ENCODE measurements at places on chromosomes 16 and 17.

DNA sequence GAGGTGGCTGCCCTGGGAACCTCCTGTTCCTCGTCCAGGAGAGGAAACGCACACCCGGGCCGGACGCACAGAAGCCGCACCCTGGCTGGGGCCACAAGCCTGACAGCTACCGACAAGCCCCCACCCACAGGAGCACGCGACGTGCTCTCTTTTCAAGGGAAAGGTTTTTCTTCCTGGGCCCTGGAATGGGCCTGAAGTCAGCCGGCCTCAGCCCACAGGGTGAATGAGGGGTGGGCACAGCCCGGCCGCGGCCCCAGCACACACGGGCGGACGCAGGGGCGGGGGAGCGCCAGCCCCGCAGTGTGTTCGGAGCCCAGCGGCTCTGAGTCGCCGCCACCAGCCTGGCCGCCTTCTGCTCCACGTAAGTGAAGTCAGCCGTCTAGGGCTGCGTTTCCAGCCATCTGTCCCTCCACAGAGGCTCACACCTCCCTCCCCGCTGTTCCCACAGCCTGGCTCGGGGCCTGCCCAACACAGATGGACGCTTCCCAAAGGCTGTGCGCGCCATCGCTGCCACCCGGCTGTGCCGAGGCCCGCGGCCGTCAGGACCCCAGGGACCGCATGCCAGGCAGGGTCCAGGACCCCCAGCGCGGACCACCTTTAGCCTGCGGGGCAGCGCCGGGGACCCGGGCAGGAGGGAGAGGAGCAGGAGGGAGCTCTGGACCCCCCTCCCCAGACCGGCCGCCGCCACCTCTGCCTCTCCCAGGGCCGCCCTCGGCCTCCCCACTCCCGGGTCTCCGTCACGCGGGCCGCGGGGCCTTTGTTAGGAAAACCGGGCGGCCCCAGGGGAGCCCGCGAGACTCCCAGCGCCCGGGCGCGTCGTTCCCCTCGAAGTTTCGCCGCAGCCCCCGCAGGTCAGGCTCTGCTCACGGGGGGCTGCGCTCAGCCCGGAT is 36.8 kb downstream of the CBFA2T3 start:
- DNase-seq = no peak

GRCh38 chr16:4904942-4905615 is 31.9 kb downstream of the PPL start:
- no peak for DNase-seq

- no peak for DNase-seq
These were observed 20.4 kb upstream of the NUP93 start for GRCh38 chr16:56709443-56710040.

GRCh38 chr16:68884861-68885720 is 41.8 kb downstream of the TANGO6 start:
- DNase-seq = no peak

DNA sequence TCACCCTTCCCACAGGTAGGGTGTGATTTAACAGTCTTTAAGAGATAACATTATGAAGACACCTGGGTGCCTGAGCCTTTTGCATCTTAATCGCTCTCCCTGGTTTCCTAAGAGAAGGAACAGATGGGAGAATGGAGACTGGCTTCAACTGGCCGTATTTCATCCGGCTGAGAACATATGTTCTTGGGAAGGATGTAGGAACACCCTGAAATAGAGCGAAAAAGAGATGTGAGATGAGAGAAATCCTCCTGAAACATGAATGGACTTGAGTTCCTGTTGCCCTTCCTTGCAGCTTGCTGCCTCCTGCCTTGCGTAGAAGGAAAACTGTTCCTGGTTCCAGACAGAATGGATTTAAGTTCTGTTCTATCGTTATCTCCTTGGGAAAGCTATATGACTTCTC is 385.4 kb upstream of the RBFOX1 start:
- DNase-seq = no peak

- DNase-seq = no peak
These were observed 298.6 kb downstream of the SEC14L1 start for GRCh38 chr17:77439189-77440018.

- no peak for DNase-seq
These were observed 54.2 kb upstream of the MED9 start for GRCh38 chr17:17422641-17423040.

DNA sequence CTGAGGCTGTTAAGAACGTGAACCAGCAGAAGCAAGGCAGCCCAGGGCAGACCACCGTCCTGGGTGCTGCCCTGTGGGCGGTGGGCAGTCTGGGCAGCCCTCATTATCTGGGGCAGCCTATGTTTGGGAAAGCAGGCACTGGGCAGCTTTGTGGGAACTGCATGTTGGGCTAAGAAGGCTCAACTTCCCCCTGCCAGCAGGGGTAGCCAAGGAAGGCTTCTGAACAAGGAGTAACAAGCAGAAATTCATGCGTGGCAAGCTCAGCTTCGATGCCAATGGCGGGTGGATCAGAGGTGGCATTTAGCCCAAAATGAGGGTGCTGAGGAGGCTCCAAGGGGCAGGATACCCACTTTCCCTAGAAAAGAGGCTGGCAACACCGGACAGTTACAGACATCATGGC is 42.7 kb upstream of the METRNL start:
- DNase-seq = no peak

- DNase-seq = no peak
These were observed 55.6 kb downstream of the USP43 start for GRCh38 chr17:9700754-9701476.

GRCh38 chr17:12457493-12457892 is 208.2 kb upstream of the MYOCD start:
- DNase-seq = no peak

GRCh38 chr17:68704871-68705713 is 103.9 kb upstream of the FAM20A start:
- DNase-seq = no peak

DNA sequence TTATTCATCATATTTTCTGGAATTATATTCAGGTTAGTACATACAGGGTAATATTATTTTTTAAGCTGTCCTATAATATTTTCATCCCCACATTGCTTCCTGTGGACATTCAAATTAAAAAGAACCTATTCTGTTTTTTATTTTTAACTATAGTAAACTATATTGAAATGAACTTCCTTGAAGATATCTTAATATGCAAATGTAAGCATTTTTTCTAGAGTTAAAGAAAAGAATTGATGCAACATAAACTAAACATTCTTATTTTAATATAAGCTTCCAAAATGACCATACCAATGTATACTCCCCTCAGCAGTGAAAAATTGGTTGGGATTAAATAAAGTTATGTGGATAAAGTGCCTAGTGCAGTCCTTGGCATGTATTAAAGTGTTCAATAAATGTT is 416.6 kb downstream of the KIF2B start:
- no peak for DNase-seq

DNA sequence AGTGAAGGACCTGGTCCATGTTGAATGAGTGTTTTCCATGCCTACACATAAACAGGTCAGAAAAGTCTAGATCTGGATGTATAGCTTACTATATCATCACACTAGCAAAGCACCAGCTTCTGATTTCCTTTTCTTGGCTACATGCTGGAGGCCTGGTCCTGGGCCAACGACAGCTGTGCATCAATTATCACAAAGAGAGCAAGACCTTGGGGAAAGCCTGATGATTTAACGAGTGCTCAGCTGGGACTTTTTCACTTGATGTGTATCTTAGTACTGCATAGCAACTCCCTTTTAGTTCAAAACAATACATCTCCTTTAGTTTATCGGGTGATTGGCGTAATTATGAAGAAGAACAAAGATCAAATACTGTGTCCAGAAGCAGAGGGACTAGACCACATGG is 358.2 kb downstream of the KIF2B start:
- DNase-seq = no peak

DNA sequence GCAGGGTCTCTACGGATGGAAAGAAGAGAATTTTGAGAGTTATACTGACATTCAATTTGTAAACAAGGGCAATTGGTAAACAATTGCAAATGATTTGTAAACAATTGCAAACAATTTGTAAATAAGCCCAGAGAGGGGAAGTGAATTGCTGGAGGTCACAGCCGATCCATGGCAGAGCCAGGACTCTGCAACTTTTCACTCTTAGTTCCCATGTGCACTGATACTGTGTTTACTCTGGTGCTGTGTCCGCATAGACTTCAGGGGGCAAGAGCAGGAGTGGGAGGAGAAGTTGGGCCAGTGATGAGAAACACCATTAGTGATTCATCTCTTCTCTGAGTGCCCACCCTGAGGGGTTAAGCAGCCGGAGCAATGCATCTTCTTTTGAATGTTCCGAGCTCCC is 14.0 kb downstream of the SCNN1G start:
- DNase-seq = no peak

DNA sequence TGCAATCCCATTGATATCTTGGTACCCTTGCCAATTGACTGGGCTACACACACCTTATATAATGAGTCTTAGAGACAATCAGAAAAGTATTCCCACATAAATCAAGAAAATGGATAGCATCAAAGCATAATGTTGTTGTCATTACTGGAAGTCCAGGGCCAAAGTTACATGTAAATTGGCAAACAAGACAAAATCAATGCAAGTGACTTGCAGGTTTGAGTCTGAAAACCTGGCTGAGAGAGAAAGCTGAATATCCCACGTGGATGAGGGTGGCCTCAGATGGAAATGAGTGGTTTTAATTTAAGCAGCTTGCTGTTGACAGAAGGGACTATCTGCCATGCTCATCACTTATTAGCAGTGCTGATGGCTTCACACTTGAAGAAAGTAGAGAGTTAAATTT is 324.0 kb upstream of the MON1B start:
- no peak for DNase-seq

GRCh38 chr17:80793851-80794267 is 197.8 kb upstream of the CHMP6 start:
- no peak for DNase-seq

- DNase-seq = no peak
These were observed 2.6 kb downstream of the ZC3H7A start for GRCh38 chr16:11794447-11794846.

DNA sequence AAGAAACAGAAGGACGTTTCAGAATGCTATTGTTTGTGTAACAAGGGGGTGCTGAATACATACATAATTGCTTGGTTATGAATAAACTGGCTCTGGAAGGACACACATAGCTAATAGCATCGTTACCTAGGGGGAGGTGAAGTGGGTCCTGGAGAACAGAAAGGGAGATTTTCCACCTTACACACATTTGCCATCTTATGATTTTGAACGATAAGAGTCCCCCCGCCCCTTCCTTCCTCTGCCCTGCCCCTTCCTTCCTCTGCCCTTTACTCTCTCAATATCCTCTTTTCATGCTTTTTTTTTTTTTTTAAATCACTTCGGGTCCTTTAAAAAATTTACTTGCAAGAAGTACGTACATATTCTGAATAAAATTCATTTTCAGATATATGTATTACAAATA is 902 bp upstream of the DHRS7B start:
- DNase-seq = peak; percentile 51

DNA sequence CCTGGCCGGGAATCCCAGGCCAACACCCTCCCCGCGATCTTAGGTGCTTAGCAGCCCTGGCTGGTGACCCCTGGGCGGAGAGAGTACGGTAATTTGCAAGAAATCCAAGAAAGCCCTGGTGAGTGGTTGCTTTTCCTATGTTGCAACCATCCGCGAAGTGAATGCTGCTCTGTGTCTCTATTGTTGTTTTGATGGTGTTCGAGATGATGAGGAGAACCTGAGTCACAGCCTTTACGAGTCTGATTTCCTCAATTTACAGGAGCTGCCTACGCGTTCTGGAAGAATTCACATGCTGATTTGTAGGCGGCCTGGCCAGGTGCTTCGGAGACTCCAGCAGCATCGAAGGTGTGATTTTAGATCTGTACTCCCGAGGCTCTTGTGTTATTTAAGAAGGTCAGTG is 63.3 kb downstream of the TMEM235 start:
- DNase-seq = no peak

DNA sequence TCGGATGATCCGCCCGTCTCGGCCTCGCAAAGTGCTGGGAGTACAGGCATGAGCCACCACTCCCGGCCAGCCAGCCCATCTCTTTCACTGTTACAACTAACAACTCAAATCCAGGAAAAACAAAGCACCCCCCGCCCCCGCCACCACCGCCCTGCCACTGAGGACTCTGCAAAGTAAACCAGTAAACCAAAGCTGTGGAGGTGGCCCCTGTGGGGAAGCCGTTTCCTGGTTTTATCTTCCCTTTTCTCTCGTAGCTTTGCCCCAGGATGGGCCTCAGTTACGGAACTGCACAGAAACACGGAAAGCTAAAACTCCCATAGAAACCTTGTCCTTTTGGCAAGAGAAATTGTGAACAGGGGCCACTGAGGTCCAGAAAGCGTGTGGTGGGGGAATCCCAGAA is 17.5 kb downstream of the CHMP6 start:
- no peak for DNase-seq

Data from immature natural killer cell (primary cell).